ENCODE measurements at places on chromosomes 3 and 15.

DNA sequence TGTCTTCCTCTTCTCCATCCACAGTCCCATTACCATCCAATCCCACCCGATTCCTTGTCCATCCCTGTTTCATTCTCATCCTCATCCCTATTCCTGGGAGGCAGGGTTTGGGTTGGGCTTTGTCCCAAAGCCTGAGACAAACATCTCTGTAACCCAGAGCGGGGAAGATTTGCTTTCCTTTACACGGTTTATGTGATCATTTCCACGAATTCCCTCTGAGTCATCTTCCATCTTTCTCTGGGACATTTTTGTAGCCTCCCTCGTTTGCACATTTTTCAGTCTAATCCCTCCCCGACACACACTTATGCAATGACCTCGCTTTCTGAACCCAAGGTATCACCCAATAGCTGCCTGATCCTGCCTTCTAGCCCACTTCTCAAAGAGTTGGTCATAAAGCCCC, 22.8 kb downstream of the DUOX2 start:
- peak; percentile 42 for DNase-seq

DNA sequence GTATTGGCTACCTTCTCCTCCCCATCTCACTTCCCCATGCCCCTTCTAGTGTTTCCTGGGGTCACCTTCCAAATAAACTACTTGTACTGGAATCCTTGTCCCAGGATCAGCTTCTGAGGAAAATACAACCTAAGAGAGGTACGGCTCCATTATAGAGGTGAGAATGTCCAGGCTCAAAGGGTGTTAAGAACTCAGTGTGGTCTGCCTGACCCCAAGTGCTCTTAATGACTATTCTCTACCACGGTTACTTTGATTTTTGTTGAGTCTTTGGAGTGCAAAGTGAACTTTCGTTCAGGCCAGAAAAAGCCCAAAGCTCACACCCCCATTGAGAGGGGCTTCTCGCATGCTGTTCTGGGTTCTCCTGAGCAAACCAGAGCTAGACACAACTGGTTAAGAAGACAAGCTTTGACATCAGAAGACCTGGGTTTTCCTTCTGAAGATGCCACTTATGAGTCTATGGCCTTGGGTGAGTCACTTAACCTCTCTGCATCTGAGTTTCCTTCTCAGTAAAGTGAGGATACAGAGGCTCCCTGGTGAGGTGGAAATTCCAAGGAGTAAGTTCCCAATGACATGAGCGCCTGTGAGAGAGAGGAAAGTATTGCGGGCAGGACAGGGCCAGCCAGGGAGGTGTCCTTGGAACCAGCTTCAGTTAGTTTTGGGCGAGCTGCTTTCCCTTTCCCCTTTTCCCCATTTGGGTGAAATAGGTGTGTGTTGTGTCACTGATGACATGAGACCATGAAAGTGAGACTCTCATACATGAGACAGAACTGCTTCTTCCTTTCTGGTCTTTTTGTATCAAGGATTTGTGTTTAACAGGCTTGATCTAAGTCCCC, 475.0 kb upstream of the PROK2 start:
- no peak for DNase-seq

DNA sequence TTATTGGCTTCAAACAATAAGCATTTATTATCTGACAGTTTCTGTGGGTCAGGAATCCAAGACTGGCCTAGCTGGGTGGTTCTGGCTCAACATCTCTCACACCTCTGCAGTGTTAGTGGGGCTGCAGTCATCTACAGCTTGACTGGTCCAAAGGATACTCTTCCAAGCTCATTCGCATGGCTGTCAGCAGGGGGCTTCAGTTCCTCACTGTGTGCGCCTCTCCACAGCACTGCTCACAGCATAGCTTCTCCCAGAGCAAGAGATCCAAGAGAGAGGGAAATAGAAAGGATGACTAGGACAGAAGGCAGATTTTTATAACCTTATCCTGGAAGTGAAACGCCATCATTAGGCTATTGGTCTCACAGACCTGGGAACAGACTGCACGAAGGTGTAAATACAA, 64.2 kb downstream of the MAGI1 start:
- no peak for DNase-seq

GRCh38 chr3:49257187-49257586, 19.8 kb downstream of the C3orf62 start:
- DNase-seq = no peak

- DNase-seq = no peak
Measured at GRCh38 chr3:13378155-13378554, 42.0 kb downstream of the NUP210 start.

DNA sequence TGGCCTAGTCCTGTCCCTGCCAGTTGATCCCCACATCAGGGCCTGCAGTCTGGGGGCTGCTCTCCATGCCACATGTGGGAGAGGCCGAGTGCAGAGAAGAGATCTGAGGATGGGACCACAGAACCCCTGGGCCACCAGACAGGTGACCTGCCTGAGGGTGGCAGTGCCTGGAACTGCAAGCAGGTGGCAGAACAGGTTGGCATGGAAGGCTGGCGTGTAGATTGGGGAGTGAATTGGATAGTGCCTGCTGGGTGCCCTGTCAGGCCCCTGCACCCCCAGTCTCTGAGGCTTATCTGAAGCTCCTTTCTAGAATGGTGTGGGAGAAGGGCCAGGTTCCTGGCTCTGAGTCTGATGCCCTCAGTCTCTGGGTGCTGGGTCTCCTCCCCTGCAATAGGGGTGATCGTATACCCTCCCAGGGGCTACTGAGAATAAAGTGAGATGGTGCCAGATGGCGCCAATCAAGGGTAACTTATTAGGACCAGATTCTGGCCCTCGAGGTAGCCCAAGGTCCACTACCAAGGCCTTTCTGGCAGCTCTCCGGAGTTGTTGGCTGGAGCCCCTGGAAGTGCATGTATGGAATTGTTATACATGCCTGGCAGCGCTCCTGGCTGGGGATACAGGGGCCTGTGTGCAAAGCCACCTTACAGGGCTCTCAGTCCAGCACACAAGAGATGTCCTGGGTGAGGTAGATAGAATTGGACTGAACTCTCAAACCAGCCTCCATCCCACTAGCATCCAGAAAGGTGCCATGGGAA, 15.7 kb downstream of the C3orf18 start:
- DNase-seq = no peak

GRCh38 chr3:112508261-112508660, 9.0 kb upstream of the BTLA start:
- DNase-seq = no peak

DNA sequence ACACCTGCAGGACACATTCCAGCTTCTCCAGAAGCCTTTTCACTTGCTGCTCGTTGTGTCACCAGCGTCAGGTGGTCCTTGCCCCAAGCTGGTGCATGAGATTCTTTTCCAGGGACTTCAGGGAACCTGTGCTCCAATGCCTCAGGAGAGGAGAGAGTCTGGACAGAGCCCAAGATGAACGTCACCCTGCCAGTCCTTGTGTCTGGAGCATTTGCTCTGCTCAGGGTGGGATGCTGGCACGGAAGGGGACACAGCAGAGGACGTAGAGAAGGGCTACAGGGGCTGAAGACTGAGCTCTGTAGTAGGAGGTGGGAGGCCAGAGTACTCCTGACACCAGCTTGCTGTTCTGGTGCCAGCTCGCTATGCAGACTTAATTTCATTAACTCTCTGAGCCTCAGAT, 262.1 kb downstream of the XXYLT1 start:
- DNase-seq = no peak

DNA sequence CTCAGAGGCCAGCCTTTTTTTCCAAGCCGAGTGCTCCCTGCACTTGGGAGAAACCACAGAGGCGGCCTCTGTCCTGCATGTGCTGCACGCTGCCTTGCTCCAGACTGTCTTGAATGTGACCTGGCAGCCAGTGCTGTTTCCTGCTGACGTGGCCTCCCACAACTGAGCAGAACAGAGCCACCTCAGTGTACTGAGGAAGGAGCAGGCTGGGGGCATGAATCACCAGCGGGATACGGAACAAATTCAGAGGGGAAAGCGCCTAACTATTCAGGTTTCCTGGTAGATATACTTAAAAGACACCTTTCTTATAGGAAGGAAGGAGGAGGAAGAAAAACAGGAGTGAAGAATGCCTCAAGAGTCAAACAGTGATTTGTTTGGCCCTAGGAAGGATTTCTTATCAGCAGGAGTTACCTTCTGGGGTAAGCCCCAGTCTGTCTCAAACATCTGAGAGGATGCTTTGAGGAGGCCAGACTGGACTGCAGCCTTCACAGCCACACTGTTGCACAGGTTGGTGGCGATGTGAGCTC, 114.0 kb downstream of the FNDC3B start:
- DNase-seq = peak; percentile 90

- no peak for DNase-seq
Measured at GRCh38 chr3:51539291-51539941, 897 bp downstream of the RAD54L2 start.

DNA sequence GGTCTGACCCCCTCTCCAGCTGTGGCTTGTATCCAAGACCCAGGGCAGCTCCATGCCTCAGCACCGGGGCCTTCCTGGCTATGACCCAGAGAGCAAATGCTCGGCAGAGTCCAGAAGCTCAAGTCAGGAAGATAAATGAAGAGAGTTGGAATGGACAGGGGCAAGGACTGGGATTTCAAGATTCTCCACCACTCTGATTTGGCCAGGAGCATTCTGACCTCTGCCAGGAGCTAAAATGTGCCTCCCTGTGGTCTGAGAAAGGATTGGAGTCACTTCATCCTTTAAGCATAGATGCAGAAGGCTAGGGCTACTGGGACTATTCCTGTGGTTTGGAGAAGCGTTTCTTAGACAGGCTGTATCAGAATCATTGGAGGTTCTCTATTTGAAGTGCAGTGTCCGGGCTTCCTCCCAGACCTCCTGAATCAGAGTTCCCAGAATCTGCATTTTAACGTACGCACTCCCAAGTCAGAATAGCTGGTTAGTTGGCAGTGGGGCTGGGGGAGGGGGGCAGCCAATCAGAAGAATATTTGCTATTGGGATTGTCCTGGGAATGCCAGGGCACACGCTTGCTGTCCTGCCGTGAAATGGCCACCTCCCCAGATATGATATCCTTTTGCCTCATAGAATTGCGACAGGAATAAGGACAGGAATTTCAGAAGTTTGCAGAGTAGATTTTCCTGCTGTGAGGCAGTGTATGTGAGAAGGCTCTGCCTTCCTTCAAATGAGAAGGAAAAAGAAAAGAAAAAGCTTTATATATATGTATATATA, 57.4 kb downstream of the HRH1 start:
- DNase-seq = no peak

DNA sequence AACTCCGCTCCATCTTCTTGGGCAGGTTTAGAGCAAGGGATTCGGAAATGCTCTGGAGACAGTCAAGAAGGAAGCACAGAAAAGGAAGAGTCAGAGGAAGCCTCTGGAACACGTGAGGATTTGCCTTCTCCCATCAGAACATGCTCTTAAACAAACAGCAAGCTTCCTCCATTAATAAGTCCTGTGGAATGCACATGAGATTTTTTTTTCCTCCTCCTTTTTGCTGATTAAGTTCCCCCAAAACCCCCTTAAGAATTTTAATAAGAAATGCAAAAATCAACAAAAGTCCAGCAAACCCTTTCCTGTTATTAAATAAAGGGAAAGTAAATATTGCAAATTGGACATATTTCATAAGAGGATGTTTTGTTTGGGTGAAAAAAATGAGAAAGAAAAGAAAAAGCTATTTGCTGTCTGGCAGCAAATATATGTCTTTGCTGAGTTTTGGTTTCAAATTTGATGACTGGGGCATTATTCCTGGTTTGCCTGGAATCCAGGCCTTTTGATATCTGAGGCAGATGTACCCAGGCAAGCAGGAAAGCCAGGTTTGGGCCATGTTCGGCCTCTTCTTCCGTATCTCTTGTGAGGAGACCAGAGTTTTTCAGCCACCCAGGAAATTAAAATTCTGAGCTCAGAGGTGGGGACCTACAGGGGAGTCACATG, 7.9 kb upstream of the TSEN2 start:
- DNase-seq = peak; percentile 56

GRCh38 chr15:51706291-51706690, 25.0 kb downstream of the SCG3 start:
- no peak for DNase-seq

DNA sequence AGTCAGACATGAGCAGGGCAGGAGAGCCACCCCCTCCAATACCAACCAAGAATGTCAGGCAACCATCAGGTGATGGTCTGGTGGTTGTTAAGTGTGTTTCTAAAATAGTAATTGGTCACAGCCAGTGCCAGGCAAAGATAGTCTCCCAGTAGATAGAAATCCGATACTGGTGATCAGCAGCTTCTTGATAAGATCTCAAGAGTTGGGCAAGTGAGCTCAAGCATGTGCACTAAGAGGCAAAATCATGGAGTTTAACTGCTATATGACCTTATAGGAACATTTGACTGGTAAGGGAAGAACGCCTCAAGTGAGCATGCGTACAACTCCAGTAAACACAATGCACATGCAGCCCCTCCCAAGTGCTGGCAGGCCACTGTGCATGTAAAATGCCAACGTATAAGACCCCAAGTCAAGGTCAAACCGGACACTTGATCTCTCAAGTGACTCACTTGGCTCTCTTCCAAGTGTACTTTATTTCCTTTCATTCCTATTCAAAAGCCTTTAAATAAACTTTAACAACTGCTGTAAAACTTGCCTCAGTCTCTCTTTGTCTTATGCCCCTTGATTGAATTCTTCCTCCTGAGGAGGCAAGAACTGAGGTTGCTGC, 36.0 kb upstream of the CBLB start:
- DNase-seq = no peak

DNA sequence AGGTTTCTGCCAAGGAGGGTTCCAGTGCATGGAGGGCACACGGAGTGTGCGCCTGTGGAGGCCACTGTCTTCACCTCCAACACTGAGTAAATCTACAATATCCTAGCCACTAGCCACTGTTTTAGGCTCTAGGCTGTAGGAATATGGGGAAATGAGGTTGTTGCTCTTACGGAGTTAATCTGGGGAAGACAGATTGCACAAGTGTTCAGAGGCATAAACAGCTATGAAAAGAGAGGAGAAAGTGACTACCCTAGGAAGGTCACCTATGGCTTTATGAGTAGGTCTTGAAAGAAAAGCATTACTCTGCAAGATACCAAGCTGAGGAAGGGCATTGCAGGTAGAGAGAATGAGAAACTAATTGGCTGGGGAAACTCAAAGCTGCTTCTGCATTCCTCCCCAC, 85.7 kb downstream of the CYP19A1 start:
- DNase-seq = no peak

DNA sequence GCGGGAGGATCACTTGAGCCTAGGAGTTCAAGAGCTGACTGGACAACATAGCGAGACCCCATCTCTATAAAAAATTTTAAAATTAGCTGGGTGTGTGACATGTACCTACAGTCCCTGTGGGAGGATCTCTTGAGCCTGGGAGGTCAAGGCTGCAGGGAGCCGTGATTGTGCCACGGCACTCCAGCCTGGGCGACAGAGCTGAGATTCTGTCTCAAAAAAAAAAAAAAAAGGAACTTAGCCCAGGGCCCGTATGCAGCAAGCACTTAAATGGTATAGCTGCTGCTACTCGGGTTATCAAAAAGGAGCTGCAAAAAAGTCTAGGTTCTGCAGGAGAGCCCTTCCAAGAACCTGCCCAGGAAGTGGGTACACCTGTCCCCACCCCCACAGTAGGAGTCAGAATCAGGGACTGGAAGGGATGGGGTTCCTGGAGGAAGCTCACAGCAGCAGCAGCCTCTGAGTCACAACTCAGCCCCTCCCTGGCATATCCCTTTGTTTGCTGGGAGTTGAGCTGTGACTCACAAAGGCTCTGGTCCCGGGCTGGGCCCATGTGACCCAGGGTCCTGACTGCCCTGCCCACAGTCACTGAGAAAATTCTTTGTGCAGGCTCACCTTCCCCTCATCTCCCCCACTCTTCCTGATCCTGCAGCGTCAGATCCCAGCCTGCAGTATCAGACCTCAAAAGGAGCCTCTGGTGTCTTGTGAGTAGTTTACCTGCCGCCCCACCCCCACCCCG, at the start of gene SPATA12:
Gene SPATA12, plus strand, starts transcription at position 576 of the 733 bp plus-strand sequence. CDS start 13,031 bp downstream, outside the sequence.
- DNase-seq = peak; percentile 45

- peak; percentile 99 for DNase-seq
Measured at GRCh38 chr3:30606301-30607031, at the start of gene TGFBR2. Gene TGFBR2, plus strand, starts transcription at chr3:30606601. Its CDS starts 283 bp downstream, at chr3:30606884.

- DNase-seq = no peak
Measured at GRCh38 chr3:141311170-141311495, 57.2 kb upstream of the ZBTB38 start.
